ENCODE measurements at places on chromosomes 2 and 18.

DNA sequence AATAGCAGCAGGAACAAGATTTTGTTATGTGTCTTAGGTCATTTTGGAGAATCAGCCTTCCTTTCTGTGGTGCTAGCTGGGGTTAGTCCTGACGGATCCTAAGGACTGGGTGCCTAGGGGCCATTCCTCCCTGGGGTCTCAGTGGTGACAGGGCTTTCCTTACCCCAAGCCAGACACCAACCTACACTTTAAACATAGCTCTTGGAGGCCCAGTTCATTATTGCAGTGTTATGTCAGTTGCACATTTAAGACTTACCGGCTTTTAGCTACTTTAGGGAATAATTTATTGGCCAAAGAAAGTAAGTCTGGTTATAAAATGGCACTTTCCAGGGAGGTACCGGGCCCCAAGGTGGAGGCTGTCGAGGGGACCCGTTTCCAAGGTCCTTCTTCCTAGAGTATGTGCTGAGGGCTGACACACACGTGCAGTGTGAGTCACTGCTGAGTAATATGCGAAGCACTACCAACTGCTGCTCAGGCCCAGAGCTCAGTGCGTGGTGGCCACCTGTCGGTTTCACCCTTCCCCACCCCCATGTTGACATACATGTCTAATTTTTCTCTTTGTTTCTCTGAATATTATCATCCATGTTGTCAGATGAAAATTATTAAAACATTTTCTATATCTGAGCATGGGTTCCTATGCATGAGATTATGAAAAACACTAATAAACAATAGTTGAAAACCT is 37.0 kb upstream of the GRHL1 start:
- no peak for DNase-seq

GRCh38 chr2:113175042-113175628 is 1.4 kb downstream of the PSD4 start:
- no peak for DNase-seq

GRCh38 chr2:207930747-207931146 is 94.6 kb downstream of the PLEKHM3 start:
- DNase-seq: no peak

DNA sequence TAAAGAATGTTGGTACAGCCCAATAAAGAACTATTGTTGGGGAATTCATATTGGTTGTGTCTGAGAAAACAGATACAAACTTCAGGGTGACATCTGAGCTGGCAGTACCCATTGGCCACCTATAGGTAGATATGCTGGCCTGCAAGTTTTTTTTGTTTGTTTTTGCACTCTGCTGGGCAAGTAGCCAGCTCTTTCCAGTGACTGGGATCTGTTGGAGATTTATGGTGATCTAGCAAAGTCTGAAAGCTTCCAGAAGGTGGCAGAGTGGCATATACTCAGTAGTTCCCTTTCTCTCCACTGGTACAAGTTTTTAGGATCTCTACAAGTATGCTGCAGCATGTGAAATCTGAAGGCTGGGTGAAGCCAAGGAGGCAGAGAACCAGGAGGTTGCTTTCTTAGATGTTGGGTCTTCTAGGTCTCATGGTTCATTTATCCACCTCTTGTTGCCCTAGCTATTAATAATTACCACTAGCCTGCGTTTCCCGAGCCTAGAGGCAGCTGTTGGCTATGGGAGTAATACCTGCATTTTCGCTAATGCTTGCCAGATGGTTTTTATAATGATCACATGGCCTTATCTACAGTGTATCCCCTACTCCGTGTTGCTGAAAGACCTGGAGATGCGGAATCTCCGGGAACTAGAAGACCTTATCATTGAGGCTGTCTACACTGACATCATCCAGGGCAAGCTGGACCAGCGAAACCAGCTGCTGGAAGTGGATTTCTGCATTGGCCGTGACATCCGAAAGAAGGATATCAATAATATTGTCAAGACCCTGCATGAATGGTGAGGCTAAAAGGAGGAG is 9.5 kb downstream of the COPS7B start:
- DNase-seq: no peak

- DNase-seq: no peak
These were observed 5.4 kb upstream of the IL1R2 start for GRCh38 chr2:101986376-101986775.

Measured in right atrium auricular region (tissue), 2 donors.